ENCODE measurements at places on chromosomes 5 and 9. TPM values are rescaled to one million over a fixed set of nuclear protein-coding genes. Genes with fewer than 3 reads are reported as not detected.

GRCh38 chr5:174793684-174794328, 69.4 kb downstream of the MSX2 start:
- DNase-seq = peak; percentile 45

CYLC2 gene
- not detected for total RNA-seq

CATSPER3 gene
- 0.85 TPM for total RNA-seq

DNA sequence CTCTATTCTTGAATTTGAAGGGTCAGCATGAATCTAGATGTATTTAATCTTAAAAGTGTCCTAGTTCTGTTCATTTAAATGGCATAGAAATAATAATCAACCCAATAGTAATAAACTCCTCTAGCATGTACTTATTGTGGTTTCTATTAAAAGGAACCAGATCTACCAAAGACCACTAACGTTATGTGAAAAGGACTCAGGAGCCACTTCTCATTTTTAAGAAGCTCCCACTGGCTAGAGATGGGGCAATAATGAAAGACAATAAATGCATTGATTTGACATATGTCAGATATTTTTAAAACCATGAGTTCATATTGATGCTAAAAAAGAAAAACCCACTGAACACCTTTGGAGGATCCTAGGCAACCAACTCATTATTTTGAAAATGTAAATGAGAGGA, 191.9 kb downstream of the ATP10B start:
- DNase-seq = no peak

OTP gene
- total RNA-seq = not detected

DNA sequence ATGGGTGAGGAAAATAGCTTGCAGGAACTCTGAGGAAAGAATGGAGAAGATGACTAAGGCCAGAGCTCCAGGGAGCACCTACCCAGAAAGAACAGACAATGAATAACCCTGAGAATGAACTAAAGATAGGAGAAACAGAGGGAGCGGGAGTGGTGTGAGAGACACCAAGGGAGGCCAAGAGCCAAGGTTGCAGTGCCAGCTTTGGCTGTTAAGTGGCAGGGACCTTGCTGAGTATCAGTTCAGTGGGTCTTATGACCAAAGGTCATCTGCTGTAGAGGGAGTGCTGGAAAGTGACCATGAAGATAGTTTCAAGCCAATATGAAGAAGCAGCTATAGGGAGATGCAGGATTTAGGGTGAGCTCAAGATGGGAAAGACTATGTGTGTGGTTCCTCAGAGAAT, 16.7 kb downstream of the P4HA2 start:
- DNase-seq = no peak

STPG3 gene
- not detected for total RNA-seq

DNA sequence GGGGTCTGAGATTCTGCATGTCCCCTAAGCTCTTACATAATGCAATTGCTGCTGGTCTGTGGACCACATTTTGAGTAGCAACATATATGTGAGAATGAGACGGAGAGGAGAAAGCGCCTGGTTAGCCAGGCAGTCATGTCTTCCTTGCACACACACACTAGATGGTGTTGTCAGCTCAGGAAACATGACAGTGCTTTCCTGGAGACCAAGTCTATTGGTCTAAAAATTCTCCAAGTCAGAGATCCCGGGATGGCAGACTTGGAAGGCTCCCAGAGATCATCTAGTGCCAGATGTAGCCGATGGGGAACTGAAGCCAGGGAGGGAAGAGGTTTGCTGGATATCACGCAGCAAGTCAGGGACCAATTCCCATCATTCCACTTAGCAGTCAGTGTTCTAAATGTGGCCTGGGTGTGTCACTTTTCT, 53.4 kb downstream of the GALNT12 start:
- DNase-seq = peak; percentile 43

WNT8A gene
- total RNA-seq = not detected

DNA sequence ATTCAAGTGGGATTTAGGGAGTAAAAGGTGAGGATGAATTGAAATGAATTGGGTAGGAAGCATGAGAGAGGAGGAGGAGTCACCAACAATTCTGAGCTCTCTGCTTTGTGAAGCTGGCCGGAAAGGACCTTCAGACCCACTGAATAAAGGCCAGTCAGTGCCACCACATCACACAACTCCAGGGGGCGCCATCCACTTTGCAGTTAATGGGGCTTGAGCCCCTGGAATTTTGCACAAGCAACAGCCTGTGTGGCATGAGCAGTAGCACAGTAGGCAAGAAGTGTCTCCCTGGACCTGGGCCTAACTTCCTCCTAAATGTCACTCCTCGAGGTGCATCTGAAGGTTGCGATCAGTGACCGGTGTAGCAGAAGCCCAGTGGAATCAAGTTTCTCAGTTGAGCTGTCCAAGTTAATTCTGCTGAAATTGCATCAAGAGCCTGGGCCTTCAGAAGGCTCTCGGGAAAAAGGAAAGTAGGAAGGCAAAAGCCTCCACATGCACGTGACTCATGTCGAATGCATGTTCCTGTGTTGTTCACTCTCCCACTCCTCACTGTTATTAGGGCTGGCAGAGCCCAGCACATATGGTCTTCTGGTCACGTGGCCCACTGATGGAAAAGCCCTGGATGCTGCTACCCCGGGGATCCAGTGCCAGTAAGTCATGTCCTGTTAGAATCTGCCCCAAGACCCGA, 27.8 kb upstream of the GLIS3 start:
- no peak for DNase-seq

DNA sequence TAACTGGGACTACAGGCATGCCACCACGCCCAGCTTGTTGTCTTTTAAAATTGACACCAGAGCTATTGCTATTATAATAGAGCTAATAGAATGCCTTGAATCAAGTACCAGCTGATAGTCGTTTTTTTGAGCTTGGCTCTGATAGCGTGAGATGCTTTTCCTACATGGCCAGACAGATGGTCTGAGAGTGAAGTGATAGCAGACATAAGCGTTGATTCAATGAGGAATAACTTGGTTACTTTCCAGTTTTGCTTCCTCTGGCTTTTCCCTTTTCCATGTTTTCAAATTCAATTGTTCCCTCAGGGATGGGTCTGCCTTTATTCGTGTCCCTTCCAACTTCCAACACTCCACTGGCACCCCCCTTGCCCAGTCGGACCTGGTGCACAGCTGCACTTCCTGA, 15.4 kb downstream of the AGXT2 start:
- no peak for DNase-seq

DNA sequence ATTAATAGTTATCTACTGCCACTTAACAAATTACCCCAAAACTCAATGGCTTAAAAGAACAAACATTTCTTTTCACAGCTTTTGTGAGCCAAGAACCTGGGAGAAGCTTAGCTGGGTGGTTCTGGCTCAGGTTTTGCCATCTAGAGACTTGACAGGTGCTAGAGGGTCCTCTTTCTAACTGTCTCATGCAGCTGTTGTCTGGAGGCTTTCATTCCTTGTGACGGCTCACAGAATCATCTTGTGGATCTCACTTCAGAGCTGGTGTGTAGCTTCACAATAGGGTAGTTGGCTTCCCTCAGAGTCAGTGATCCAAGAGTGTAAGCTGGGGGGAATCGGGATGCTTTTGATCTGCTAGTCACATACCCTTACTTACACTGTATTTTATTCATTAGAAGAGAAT, 81.2 kb upstream of the APC start:
- DNase-seq = no peak

- no peak for DNase-seq
These were observed 515 bp upstream of the RNU6ATAC start for GRCh38 chr9:134164879-134165278.

DNA sequence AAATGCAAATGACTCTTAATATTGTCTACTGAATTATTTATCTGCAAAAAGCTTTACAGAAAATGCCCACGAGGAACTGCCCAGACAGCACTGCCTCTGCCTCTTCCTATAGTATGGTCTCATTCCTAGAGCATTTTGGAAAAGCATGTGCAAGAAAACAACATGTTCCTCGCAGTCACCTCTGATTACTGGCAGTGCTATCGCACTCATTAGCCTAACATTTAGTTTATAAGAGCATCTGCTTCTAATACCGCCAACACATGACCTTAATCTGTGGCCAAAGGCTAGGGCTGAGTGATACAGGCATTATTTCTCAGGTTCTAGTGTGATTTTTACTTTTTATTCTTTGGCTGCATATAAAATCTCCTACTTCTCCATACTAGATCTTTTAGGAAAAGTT, 259.2 kb downstream of the FBXL17 start:
- DNase-seq = no peak

- no peak for DNase-seq
These were observed 165.4 kb upstream of the LHFPL2 start for GRCh38 chr5:78813906-78814530.

GRCh38 chr9:13555989-13556500, 276.6 kb upstream of the MPDZ start:
- DNase-seq = no peak

DNA sequence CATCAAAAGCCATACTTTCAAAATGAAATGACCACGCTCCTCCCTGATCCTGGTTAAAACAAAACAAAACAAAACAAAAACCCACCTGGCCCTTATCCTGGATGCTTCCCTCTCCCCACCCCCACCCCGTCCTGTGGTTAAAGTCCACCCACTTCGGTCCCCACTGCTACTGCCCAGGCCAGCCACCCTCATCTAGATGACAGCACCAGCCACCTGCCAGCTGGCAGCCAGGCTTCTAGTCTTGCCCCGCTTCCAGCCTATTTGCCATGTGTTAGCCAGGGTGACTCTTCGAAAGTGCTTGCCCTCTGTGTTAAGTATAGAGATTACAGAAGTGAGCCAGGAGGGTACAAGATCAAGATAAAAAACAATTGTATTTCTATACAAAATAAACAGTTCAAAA, 27.5 kb upstream of the NCS1 start:
- no peak for DNase-seq

DNA sequence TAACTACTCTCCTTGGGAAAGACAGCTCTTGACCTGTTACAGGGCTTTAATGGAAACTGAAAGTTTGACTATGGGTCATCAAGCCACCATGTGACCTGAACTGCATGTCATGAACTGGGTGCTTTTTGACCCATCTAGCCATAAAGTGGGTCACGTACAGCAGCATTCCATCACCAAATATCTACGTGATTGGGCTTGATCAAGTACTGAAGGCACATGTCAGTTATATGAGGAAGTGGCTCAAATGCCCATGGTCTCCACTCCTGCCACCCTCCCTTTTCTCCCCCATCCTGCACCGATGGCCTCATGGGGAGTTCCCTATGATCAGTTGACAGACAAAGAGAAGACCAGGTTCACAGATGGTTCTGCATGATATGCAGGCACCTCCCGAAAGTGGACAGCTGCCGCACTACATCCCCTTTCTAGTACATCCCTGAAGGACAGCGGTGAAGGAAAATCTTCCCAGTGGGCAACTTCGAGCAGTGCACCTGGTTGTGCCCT, 7.3 kb upstream of the FCN1 start:
- DNase-seq = no peak

DNA sequence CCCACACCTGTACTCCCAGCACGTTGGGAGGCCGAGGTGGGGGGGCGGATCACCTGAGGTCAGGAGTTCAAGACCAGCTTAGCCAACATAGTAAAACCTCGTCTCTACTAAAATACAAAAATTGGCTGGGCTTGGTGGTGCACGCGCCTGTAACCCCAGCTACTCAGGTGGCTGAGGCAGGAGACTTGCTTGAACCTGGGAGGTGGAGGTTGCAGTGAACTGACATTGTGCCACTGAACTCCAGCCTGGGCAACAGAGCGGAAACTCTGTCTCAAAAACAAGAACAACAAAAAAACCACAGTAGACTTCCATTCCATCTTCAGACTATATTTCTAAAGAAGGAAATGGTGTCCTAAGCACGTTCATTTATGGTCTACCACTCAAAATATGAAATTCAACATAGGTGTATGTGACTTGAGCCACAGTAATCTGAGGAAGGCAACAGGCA, 14.2 kb upstream of the SERINC5 start:
- no peak for DNase-seq

DNA sequence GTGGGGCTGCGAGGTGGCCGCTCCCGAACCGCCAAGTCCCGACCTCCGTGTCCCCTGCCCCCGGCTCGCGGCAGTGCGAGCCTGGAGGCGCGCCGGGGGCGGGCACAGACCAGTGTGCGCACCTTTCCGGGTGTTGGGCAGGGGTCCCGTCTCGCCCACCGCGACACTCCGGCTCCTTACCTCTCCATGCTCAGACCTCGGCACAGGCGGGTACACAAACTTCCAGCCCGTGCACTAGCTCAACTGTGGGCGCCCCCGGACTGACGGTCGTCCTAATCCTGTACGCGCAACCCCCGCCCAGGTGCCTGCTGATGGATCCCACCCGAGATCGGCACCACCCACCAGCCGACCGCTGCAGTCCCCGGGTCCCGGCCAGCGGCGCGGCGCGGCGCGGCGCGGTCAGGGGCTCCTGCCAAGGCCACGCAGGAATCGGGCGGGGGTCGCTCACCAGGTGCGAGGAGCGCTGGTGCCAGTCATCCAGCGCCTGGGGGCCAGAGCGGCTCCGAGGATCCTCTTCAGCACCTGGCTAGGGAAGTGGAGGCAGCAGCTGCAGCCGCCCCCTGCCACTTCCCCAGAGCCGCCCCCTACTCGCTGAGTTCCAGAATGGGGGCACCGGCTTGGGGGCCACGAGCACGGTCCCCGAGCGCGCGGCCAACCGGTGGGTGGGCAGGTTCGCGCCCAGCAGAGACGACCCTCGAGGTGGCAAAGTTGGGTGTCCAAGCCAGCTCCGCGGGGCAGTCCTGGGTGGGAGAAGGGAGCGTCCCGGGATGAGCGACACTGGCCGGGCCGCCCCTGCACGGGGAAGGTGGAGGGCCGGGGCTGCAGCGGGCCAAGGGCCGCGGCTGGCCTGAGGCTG, 511 bp downstream of the SEMA5A start:
- peak; percentile 50 for DNase-seq

- no peak for DNase-seq
These were observed 36.0 kb downstream of the SARDH start for GRCh38 chr9:133701981-133702797.

GRCh38 chr9:24011009-24011717, 185.1 kb upstream of the ELAVL2 start:
- DNase-seq = no peak

FAM78A gene
- 1.5 TPM for total RNA-seq

OLFM1 gene
- 8.9 TPM for total RNA-seq

CTNND2 gene
- 1.1 TPM for total RNA-seq

DNA sequence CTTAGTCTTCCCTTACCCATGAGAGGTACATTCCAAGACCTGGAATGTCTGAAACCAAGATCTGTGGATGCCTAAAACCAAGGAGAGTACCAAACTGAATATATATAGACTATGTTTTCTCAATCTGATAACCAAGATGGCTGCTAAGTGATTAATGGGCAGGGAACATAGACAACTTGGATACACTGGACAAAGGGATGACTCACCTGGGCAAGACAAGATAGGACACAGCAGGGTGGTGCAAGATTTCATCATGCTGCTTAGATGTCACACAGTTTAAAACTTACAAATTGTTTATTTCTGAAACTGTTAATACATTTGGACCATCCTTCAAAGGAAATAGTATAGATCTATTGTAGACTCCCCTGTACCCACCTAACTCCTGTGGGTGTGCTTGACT, 130.9 kb downstream of the HTR1A start:
- DNase-seq = no peak

- no peak for DNase-seq
These were observed 41.0 kb downstream of the CYFIP2 start for GRCh38 chr5:157306692-157307471.

GRCh38 chr9:72579190-72579589, 57.8 kb downstream of the TMC1 start:
- DNase-seq = peak; percentile 82

Measured in colonic mucosa (tissue), 4 donors.